ENCODE measurements at places on chromosomes 2 and 18. TPM values are rescaled to one million over a fixed set of nuclear protein-coding genes. Genes with fewer than 3 reads are reported as not detected.

DNA sequence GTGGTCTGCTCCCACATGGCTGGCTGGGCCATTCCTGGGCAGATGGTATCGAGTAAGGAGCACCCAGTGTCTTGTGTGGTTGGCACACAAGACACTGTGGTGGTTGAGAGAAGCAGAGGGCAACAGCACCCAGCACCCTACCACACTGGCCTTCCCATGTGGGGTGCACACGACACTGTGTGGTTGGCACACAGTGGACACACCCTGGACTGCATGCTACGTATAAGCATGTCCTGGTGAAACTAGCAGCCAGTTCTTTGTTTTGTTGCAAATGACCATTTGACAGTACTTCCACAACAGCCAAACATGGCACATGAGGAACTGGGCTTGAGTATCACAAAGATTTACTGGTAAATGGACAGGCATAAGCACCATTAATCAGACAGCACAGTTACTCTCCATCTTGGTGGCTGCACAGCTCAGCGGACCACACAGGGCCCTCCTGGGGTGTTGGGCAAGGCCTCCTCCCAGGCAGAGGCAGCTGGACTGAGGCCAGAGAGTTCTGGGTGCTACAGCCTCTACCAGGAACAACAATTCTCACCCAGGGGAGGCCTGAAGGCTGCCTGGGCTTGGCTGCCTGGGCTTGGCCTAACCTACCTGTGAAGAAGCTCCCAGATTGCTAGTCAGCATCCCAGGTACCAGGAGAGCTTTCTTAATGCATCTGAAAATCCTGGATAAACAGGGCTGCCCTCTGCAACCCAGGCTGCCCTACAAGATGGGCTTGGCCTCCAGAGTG is 59.3 kb upstream of the ALPP start:
- DNase-seq, result no peak

The GMCL1 gene
- 4.8 TPM for total RNA-seq

- no peak for DNase-seq
These were observed 6.6 kb downstream of the IL1RN start for GRCh38 chr2:113133704-113134598.

- no peak for DNase-seq
These were observed 441.9 kb upstream of the PKDCC start for GRCh38 chr2:41605914-41606313.

GRCh38 chr18:75211626-75211952 is 992 bp downstream of the TSHZ1 start:
- DNase-seq, result no peak

GRCh38 chr2:204321910-204322751 is 223.1 kb upstream of the PARD3B start:
- peak; percentile 30 for DNase-seq

DNA sequence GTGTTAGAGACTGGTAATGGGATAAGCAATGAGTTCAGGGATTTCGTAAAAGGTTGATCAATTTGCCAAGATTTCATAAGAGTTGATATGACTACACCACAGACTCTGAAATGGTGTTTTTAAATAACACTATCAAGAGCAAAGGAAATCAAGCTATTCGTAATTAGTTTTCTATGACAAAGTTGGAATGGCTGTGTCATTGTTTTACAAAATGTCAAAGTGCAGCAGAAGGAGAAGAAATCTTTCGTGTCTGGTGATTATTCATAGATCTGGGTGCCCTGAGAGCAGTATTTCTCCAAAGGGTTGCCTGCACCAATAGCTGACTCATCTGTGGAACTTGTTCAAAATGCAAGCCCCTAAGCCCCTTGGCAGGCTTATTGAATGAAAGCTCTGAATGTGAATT is 70.1 kb downstream of the NABP1 start:
- DNase-seq, result no peak

The AFG3L2 gene
- 62.5 TPM for total RNA-seq

DNA sequence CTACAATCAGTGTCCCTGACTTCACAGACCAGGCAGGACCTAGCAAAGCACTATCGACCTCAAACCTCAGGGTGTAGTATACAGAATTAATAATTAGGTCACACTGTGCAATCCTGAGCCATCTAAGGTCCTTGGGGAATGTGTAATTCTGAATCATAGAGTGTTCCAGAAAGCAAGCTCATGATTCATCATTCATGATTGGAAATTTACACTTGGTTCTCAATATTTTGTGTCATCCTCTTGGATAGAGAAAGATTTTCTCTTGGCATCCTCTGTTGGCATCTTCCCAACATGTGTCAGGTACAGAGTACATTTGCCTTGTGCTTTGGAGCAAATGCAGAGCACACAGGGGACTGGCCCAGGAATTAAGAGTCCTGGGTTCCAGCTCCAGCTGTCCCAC is 245.0 kb upstream of the NT5C1B start:
- no peak for DNase-seq

The MYOM1 gene
- 351 TPM for total RNA-seq

- DNase-seq, result no peak
These were observed 218.1 kb downstream of the ZNF521 start for GRCh38 chr18:25133879-25134278.

- DNase-seq, result no peak
These were observed 135.1 kb upstream of the TFPI start for GRCh38 chr2:187689372-187689771.

DNA sequence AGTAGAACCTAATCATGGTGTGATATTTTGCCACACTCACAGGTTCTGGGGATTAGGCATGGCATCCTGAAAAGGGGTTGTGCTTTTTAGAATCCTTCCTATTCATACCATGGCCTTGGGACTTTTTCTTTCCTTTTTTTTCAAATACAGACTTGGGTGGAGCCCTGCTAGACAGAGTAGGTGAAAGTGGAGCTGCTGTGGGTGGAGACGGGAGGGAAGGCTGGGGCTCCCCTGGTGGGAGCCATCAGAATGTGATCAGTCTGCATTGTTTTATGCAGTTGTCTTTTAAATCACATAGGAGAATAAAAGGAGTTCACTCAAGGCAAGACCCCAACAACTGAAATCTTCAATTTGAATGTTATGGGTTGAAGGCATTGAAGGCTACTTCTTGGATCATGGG is 130.2 kb downstream of the VAPA start:
- no peak for DNase-seq

GRCh38 chr18:32213693-32214092 is 23.9 kb downstream of the MEP1B start:
- DNase-seq, result no peak

The CWC22 gene
- 14.7 TPM for total RNA-seq

- DNase-seq, result no peak
These were observed 15.4 kb downstream of the ARHGAP28 start for GRCh38 chr18:6744816-6745455.

DNA sequence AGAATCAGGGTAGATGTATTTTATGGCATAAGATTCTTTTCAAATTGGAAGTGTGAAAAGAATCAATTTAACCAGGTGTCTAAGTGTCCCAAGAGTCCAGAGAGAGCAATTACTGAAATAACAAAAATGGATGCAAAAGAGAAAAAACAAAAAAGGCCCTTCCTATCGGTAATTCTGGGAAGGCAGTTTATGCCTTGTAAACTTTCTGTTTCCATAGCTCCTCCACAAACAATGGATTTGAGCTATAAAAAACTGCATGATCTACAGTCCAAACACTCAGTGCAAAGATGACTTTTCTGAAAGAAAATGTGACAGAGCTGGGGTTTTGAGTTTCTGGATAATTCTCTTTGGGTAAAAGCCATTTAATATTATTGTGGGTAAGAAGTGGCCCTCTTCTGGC is 366.1 kb downstream of the EN1 start:
- DNase-seq, result no peak

GRCh38 chr2:193868833-193869232 is 1674.1 kb upstream of the TMEFF2 start:
- DNase-seq, result no peak

DNA sequence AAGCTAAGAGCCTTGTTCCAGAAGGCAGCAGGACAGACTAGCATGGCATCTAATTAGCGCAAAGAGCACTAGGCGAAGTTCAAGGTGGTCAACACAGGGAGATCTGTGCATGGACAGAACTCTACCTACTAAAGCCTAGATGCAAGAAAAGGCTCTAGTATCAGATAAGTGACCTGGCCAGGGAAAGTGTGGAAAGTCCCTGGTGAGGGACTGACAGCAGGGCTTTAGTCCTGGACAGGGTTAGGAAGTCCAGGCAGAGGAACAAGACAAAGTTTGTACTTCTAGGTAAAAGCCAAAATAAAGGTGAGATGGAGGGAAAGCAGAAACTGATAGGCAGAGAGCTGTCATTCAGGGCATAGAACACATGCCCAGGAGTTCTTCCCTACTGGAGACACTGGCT is 45.0 kb upstream of the PCBP1 start:
- no peak for DNase-seq

DNA sequence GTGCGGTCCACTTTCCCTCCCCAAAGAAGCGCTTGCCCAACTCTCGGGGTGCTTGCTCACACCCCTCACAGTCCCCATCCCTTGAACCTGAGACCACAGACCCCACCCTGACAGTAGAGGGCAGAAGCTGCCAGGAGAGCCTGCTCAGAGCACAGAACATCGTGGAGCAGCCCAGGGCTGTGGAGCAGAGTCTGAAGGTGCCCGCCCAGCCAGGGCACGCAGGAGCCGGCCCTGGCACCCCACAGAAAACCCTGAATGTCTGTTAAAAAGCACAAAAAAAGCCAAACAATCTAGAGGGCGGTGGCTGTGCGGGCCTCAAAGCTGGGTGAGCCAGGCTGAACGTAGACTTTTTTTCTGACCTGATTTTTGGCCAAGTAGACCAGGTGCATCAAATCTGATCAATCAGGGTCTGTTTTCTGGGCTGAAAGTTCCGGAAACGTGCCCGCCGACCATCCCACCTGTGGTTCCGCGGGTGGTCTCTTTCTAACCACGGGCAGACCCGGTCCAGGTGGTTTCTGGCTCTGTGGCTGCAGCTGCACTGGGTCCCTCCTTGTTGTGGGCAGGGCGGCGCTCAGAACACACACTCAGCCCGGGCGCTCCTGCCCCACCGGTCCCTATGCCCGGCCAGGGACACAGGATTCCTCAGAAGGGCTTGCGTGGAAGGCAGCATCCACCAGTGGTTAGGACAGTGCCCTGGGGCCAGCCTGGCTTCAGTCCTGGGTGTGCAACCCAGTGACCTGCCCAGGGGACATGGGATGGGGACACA is 66.3 kb downstream of the SLC66A2 start:
- no peak for DNase-seq

DNA sequence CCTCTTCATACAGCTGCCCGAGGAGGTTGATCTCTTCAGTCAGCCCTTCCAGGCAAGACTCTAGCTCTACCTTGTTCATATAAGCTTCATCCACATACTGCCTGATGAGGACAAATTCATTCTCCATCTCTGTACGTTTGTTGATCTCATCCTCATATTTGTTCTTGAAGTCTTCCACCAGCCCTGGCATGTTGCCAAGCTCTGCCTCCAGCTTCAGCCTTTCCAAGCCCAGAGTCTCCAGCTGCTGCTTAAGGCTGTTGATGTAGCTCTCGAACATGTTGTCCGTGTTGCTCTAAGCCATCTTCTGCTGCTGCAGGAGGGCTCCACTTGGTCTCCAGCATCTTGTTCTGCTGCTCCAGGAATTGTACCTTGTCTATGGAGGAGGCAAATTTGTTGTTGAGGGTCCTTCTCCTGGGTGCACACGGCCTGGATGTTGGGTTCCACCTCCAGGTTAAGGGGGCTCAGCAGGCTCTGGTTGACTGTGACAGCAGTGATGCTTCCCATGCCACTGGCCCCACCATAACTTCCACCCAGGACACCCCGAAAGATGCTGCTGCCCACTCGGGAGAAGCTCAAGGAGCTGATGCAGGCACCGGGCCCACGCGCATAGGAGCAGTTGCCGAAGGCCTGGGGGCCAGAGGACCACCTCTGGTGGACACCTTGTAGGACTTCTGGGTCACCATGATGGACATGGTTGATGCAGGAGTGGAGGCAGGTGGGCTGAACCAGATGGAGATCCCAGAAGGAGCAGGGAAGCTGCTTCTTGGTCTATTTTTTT is 30.3 kb downstream of the ICA1L start:
- peak; percentile 28 for DNase-seq

- no peak for DNase-seq
These were observed 6.1 kb downstream of the ZFP36L2 start for GRCh38 chr2:43220229-43220751.

GRCh38 chr18:68150961-68151360 is 563.9 kb downstream of the TMX3 start:
- DNase-seq, result no peak

DNA sequence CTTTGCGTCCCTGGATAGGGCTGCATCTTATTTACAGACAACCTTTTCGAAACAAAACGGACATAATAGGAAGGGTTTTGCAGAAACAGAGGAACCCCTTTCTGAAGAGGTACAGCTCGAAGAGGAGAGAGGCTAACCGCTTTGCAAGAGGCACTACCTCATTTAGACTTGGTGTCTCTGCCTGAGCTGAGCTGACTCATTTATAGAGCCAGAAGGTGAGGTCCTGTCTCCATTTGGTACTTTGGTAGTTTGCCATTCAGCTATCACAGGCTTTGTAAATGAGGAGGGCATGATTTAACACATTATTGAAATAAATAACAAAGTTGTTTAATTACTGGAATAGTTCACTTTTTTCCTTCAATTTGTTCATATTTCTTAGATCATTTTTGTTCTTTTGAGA is 2.2 kb upstream of the NXPH2 start:
- DNase-seq, result no peak

The CD207 gene
- total RNA-seq, result 0.24 TPM

All from left cardiac atrium (tissue), 4 donors.